ENCODE measurements at places on chromosomes 4 and X. TPM values are rescaled to one million over a fixed set of nuclear protein-coding genes. Genes with fewer than 3 reads are reported as not detected.

DIPK2B gene
- 95.6 TPM for total RNA-seq

HMX1 gene
- total RNA-seq: not detected

CHRDL1 gene
- total RNA-seq: 90.2 TPM

DNA sequence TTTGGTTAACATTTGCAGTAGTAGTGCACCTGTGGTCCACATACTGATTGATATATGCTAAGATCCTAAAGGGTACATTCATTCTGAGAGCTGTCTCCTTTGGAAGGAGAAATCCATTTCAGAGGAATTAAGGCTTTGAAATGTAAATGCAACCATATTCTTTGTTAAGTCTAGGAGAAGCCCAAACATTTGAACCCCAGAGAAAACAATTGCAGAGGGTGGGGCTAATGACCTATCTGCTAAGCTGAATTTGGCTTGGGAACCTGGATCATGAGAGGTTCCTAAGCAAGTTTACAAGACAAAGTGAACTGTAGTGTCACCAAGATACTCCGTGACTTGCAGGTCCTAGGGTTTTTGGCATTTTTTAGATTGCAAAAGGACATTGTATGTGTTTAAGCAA, 41.2 kb downstream of the LAS1L start:
- DNase-seq: no peak

ADGRG2 gene
- 2.9 TPM for total RNA-seq

DNA sequence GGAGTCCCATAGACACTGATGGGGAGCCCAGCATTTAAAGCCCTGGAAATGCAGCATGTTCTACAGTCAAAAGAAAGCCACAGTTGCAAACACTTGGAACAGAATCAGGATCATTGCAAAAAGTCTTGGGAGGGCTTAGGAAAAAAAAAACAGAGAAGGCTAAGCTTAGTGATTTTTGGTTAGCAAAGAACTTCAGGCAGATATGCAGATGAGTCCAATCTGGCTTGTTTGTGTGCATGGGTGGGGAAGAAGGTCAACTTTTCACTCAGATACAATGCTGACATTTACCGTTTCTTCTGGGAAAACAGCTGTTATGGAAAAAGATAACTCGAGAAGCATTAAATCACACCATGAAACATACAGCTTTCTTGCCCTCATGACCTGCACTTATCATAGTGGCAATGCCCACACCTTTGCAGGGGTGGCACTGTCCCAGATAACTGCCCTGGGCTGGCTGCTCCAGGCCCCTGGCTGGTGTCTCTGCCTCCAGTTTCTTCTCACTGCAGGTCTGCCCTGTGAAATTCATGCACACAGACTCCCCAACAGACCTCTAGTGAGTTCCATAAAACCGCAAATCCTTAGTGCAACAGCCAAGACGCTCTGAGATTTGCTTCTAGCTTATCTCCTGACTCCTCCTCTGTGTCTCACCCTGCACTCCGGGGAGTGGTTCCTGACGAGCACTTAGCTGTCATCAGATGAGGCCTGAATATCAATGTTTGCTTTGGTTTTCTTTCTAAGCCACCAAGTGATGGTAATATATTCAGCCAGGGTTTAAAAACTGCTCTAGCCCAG, 99.2 kb downstream of the DRD5 start:
- no peak for DNase-seq

TRIM75 gene
- total RNA-seq: not detected

- no peak for DNase-seq
These were observed 1197.3 kb downstream of the TECRL start for GRCh38 chr4:63211776-63212479.

Data from uterus (tissue), 4 donors.